CD4-positive, alpha-beta T cell treated with Interleukin-15 for 1 hour (primary cell): ENCODE measurements at places on chromosomes 3 and 15.

GRCh38 chr3:82054849-82055248, 293.4 kb upstream of the GBE1 start:
- no peak for DNase-seq

DNA sequence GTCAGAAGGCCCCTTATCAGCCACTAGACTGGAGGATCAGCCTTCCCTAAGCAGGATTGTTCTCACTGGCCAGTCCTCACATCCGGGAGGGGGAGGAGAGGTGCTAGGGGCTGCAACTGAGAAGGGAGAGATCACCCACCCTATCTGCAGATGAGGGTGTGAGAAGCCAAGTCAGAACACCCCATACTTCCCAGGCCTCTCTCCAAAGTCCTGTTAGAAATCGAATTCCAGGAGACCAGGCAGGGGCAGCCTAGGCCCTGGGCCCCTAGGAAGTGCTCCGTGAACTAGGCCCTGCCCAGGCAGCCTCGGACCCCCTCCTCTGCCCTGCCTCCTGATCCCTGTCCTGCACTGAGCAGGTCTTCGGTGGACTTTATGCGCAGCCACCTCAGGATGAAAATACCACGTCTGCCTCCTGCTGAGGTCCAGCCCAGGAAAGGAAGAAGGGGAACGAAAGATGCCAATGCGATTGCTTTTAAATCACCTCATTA, 933 bp downstream of the DZIP1L start:
- DNase-seq, result no peak

DNA sequence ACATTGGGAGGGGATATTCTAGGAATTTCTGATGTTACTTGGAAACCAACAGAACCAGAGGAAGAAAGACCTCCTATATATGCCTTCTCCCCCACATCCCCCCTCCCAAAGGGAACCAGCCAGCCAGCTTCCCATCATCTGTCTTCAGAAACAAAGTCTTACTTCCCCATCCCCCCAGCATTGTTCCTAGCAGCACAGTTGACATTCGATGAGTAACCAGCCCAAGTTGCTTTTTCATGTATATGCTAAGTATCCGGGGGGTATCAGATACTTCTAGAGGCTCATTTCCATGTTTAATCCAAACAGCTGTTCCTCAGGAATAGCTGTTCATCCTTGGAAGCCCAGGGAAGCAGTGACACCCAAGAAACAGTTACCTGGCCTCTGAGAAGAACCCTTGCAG, 16.0 kb downstream of the RMDN3 start:
- DNase-seq, result no peak

- DNase-seq, result no peak
These were observed 84.9 kb upstream of the TBL1XR1 start for GRCh38 chr3:177282119-177282655.

DNA sequence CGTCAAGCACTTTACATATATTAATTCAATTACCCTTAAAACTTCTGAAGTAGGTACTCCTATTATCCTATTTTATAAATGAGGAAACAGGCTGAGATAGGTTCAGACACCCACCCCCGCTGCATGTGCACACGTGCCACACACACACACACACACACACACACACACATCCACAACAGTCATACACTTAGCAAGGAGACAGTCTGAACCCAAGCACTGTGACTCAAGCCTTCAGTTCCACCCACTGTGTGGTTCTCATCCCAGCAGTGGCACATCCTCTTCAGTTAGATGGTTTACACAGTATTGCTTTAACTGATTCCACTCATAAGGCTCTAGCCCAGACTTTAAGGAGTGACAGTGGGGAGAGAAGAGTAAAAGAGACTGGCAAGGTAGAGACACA, 91.1 kb upstream of the FGF7 start:
- no peak for DNase-seq

GRCh38 chr15:93102211-93102610, 13.2 kb upstream of the RGMA start:
- no peak for DNase-seq

DNA sequence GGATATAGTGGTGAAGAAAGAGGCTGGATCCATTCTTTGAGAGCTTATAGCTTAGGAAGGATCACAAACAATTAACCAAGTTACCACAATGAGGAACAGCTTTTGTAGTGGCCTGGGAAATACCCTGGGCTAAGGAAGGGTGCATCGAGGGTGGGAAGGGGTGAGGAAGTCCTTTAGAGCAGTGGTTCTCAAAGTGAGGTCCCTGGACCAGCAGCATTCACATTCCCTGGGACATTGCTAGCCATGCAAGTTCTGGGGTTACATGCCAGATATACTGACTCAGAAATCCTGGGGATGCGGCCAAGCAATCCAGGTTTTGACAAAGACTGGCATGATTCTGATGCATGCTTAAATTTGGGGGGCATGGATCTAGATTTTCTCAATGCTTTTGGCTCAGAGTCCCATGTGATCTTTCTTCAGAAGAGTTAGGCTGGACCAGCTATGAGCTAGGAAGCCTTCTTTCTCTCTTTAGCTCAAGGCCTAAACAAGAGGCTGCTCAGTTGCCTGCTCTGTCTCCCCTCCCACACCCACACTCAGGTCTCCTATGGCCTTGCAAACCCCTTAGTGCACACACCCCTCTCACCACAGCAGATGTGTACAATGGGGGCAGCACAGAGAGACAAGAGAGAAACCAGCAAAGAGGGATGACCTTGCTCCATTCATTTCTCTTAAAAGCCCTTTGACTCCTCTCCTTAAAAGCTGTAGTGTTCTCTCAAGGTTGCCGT, 1.8 kb upstream of the CCR1 start:
- DNase-seq, result peak; percentile 25

DNA sequence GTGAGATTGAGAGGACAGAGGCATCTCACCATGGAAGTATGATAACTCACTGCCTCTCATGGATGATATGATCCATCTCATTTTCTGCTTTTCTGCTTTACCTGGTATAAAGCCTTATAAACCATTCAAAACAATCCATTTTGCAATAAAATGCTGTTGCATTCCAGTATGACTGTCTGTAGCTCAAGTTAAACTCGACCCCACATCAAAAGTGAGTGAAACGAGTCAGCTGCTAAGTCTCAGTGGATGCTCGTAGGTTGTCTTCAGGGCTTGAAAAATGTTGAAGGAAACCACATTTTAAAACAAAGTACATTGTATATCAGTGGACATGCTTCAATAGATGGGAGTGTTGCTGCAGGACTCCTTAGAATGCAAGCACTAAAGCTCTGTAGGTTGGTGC, 839.0 kb downstream of the TUSC7 start:
- DNase-seq, result no peak

GRCh38 chr3:37645517-37646380, 215.9 kb upstream of the CTDSPL start:
- no peak for DNase-seq

DNA sequence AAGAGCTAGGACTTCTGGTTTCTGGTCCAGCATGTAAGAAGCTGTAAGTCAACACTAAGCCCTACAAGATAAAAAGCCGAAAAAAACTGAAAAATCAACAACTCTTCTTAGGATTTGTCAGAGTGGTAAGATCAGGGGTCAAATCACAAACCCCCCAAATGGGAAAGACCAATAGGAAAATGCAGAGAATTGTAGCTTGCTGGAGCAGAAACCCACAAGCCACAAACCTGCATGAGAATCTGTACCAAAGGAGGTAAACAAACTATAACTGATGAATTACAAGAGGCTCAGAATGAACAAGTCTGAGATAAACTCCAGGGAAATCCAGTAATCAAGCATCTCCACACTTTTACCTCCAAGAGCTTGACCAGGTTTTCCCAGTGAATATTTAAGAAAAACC, 36.0 kb downstream of the RFX7 start:
- no peak for DNase-seq
